ENCODE measurements at places on chromosomes 12 and 14.

GRCh38 chr14:61470261-61470960 lies 149.0 kb downstream of the PRKCH start:
- peak; percentile 64 for DNase-seq

DNA sequence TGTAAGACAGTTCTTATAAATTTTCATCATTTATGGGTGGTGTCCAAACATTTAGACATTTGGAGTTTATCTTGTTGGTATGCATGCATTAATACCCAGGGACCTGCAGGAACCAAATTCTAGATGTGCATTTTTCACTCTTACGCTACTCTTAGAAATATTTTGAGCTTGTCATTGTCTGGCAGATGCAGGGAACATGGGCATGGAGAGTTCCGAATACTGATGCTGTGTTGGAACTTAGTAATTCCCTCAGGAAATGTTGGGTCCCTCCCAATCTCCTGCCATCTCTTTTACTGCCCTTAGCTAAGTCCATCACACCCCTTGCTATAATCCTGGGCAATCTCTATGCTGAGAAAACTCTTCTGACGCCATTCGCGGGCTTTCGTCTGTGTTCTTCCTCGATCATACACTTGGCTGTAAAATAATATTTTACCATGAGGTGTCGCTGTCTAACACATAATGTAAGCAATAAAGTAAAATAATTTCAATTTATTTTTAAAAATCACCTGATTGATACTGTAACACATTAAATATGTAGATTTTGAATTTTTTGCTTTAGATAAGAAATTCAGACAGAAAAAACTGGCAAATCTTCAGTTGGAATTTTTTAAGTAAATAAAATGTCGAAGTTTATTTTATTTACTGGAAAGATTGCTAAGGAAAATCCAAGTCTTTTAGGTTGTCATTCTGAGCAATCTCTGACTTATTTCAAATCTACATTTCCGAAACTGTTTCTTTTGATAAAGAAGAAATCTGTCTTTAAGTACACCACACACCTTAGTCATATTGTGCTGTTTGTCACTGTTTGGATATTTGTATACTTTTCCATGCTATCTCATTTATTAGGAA lies 304.1 kb upstream of the SSTR1 start:
- DNase-seq, result no peak

DNA sequence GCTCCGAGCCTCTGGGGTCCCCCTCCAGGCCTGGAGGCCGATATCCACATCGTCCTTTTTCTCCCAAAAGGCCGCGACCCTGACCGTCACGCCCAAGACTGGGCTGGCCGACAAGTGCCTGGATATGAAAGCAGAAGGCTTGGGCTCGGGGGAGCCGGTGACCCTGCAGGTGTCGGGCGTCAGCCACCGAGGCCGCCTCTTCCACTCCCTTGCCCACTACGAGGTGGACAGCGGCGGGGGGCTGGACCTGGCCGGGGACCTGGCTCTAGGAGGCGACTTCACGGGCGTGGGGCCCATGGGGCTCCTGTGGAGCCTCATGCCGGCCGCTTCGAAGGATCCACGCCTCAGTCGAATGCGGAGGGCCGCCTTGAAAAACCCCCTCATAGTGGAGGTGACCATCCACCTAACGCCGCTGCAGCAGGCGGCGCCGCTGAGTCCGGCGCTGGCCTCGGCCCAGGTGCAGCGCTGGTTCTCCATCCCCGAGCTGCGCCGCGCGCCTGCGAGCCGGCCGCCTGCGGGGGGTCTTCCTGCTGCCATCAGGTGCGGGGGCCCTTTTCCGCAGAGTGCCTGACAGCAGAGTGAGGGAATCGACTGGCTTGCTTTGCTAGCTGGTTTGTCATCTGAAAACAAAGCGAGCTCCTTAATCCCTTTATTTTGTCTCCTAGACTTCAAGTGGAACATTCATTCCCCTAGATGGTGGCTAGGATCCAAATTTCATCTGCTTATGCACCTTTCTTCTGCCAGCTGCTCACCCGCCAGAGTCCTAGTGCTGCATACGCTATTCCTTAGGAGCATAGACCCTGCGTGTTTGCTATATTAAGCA lies 10.6 kb upstream of the DNAL1 start:
- peak; percentile 52 for DNase-seq

GRCh38 chr14:98234208-98234607 lies 1037.8 kb downstream of the BCL11B start:
- DNase-seq, result no peak

- DNase-seq, result no peak
Observed at GRCh38 chr12:106915635-106916026, 40.1 kb upstream of the TMEM263 start.

DNA sequence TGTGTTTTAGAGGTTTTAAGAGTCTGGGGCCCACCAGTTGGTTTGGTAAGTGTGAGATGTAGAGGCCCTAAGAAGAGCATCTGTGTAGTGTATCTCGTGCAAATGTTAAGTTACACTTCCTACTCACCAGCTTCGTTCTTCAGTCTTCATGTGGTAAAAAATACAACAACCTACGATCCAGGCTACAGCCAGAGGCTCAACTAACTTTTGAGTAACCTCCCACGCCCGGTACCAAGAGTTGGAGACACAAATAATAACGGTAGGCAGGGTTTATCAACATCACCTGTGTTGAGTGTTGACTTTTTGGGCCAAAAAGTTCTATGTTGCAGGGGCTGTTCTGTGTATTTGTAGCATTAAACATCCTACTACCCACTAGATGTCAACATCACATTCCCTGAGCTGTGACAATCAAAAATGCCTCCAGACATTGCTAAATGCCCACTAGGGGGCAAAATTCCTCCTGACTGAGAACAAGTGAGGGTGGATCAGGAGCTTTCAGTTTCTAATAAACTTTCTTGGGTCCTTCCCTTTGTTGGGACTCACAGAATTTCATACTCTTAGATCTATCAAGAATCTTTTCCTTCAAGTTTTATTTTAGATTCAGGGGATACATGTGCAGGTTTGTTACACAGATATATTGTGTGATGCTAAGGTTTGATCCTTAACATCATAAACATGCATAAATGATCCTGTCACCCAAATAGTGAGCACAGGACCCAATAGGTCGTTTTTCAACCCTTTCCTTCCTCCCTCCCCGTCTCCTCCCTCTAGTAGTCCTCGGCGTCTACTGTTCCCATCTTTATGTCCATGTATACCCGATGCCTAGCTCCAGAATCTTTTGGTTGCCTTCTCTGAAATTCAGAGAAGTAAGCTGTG lies 94.7 kb downstream of the SLC2A13 start:
- peak; percentile 26 for DNase-seq

GRCh38 chr14:20482382-20482781 lies 13.2 kb downstream of the PNP start:
- DNase-seq, result no peak

- DNase-seq, result peak; percentile 56
Observed at GRCh38 chr12:13195785-13196129, 769 bp upstream of the EMP1 start.

All from right hindlimb (tissue), 1 donor.